ENCODE measurements at places on chromosomes 13 and 19. TPM values are rescaled to one million over a fixed set of nuclear protein-coding genes. Genes with fewer than 3 reads are reported as not detected.

ZNF439 gene
- polyA plus RNA-seq: 2.1 TPM

CEACAM4 gene
- not detected for polyA plus RNA-seq

DNA sequence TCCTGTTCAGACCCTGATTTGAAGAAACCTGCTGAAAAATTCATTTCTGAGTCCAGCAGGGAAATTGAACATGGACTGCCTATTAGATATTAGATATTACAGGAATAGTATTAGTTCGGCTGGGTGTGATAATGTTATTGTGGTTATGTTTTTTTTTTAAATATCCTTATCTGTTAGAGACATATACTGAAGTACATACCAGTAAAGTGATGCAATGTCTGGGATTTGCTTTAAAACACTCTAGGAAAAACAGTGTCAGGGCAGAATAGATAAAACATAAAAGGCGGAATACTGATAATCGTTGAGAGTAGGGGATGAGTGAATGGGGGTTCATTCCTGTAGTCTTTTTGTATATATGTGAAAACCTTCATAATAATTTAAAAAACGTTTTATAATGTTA, 28.7 kb upstream of the AMER2 start:
- H3K4me1 ChIP-seq: no peaks in the 10 kb centered on the region
- H3K27me3 ChIP-seq: peaks cover 48% of the 10 kb centered on the region
- H3K27ac ChIP-seq: no peak overlapping the region
- no peak overlapping the region for H3K4me3 ChIP-seq

DNA sequence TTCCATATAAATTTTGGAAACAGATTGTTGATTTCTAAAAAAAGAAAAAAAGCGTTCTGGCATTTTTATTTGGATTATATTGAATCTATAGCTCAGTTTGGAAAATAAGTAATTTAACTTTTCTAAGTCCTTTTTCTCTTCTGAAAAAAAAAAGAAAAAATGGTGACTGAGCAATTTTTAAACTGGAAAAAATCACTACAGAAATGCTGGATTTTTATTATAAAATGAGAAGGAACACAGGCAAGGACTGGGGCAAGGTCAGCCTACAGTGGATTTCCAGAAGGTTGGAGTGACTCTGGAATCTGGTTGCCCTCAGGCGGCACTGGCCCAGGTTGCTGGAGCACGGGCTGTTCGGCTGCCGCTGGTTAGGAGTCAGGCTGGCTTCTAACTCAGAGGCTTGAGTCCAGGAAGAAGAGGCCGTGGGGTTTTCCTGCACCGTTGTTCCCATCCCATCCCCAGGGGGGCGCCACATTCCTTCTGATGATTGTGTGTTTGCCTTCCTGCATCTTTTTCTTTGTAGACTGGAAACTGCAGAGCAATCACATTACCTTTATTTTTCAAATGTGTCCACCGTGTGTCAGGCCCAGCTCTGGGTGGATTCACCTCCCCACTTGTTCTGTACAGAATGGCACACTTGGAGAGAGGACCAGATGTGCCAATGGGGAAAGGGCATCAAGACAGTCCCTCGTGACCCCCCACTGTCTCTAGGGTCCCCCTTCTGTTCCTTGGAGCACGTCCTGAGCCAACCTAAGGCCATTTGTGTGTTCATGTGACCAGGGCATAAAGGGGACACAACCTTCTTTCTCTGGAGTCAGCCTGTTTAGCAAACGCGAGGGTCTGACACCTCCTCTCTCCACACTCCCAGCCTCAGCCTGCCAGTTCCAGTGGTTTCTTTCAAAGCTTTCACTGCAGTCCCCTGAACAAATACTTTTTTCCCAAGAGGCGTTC, 44.5 kb upstream of the GTF3A start:
- no peak overlapping the region for H3K27ac ChIP-seq
- H3K27me3 ChIP-seq: peaks cover 56% of the 10 kb centered on the region
- no peaks in the 10 kb centered on the region for H3K36me3 ChIP-seq
- H3K4me1 ChIP-seq: no peaks in the 10 kb centered on the region

PROSER3 gene
- polyA plus RNA-seq: 12.3 TPM

POU2F2 gene
- polyA plus RNA-seq: 0.49 TPM

GRCh38 chr19:49056101-49056901, 1.2 kb downstream of the CGB7 start:
- no peaks in the 10 kb centered on the region for H3K27me3 ChIP-seq
- H3K4me3 ChIP-seq: peak overlapping the region; percentile 55
- DNase-seq: peak; percentile 91
- H3K4me1 ChIP-seq: peaks cover 15% of the 10 kb centered on the region

NEK5 gene
- polyA plus RNA-seq: 0.13 TPM

LHB gene
- 0.23 TPM for polyA plus RNA-seq

DNA sequence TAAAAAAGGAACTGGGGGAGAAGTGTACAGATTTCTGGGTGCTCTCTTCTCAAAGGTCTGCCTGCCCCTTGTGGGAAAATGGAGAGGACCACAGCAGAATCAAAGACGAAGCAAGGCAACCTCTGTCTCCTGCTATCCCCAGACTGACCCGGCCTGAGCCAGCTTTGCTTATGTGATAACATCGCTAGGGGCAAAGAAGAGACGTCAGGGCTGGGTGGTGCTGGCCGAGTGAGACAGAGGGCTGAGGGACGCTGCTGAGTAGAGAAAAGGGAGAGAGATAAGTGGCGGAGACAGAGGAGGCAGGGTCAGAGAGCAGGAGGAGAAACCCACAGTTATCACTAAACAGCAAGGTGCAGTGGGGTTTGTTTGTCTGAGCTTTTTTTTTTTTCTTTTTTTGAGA, 4.6 kb upstream of the MUC16 start:
- H3K36me3 ChIP-seq: no peaks in the 10 kb centered on the region
- H3K4me3 ChIP-seq: no peak overlapping the region
- no peak for DNase-seq
- no peak overlapping the region for H3K27ac ChIP-seq
- no peaks in the 10 kb centered on the region for H3K4me1 ChIP-seq
- H3K27me3 ChIP-seq: peaks cover 32% of the 10 kb centered on the region

- DNase-seq: no peak
- H3K36me3 ChIP-seq: no peaks in the 10 kb centered on the region
- H3K27me3 ChIP-seq: no peaks in the 10 kb centered on the region
- no peak overlapping the region for H3K4me3 ChIP-seq
- no peak overlapping the region for H3K27ac ChIP-seq
- H3K4me1 ChIP-seq: no peaks in the 10 kb centered on the region
Measured at GRCh38 chr13:22596171-22596863, 584.5 kb upstream of the SGCG start.

- DNase-seq: no peak
- no peaks in the 10 kb centered on the region for H3K36me3 ChIP-seq
- H3K27me3 ChIP-seq: no peaks in the 10 kb centered on the region
- peak overlapping the region; percentile 34 for H3K27ac ChIP-seq
- no peaks in the 10 kb centered on the region for H3K4me1 ChIP-seq
Measured at GRCh38 chr13:37187105-37187504, 81.6 kb upstream of the CSNK1A1L start.

CYP4F11 gene
- 0.23 TPM for polyA plus RNA-seq

IGFL3 gene
- not detected for polyA plus RNA-seq

GRCh38 chr19:33440241-33440640, 66.7 kb downstream of the CEBPG start:
- H3K4me1 ChIP-seq: peaks cover 41% of the 10 kb centered on the region
- H3K4me3 ChIP-seq: no peak overlapping the region
- H3K36me3 ChIP-seq: no peaks in the 10 kb centered on the region
- no peaks in the 10 kb centered on the region for H3K27me3 ChIP-seq

DNA sequence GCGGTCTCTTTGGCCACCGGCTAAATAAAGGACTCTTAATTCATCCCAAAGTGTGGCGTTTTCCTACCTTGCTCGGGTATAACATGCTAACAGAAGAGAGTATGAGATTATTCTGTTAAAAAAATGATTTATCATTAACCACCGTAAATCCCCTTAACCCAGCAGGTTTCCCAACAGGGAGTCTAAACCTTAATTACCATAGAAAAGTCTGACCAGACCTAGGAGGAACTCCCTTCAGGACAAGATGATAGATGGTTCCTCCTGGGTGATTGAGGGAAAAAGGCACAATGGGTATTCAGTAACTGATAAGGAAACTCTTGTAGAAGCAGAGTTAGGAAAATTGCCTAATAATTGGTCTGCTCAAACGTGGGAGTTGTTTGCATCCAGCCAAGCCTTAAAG, 193.7 kb downstream of the ZNF737 start:
- no peak overlapping the region for H3K4me3 ChIP-seq
- H3K4me1 ChIP-seq: no peaks in the 10 kb centered on the region
- DNase-seq: no peak
- H3K27me3 ChIP-seq: no peaks in the 10 kb centered on the region
- H3K27ac ChIP-seq: no peak overlapping the region

DNA sequence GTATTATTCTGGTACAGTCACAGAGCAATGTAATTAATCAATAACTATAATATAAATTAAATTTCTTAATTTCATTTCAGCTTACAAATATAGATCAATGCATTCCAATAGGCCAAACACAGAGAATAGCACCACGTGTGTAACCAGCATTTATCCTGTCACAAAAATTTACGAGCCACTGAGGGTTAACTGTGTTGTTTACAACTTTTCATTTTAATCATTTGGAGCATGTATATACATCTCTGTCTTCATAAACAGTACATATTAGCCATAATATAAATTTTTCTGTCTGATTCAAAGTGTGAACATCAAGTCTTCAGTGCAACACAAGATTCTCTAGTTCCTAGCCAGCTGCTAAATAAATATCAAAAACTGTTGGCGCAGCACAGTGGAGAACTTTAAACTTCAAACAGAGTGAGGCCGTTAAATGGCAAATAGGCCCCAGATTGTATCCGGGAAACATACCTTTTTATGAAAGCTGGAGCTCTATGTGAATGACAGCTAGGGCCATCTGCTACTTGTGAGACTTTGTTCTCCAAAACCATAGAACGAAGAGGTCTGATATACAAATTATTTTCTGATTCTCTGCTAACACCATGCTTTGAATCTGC, 105.1 kb downstream of the TBC1D4 start:
- no peaks in the 10 kb centered on the region for H3K27me3 ChIP-seq
- H3K27ac ChIP-seq: no peak overlapping the region
- peaks cover 4% of the 10 kb centered on the region for H3K4me1 ChIP-seq

- H3K4me3 ChIP-seq: peak overlapping the region; percentile 81
- peaks cover 16% of the 10 kb centered on the region for H3K4me1 ChIP-seq
- peak overlapping the region; percentile 85 for H3K27ac ChIP-seq
- peak; percentile 86 for DNase-seq
- no peaks in the 10 kb centered on the region for H3K27me3 ChIP-seq
Measured at GRCh38 chr19:4064496-4065260, 2.0 kb downstream of the ZBTB7A start.

DNA sequence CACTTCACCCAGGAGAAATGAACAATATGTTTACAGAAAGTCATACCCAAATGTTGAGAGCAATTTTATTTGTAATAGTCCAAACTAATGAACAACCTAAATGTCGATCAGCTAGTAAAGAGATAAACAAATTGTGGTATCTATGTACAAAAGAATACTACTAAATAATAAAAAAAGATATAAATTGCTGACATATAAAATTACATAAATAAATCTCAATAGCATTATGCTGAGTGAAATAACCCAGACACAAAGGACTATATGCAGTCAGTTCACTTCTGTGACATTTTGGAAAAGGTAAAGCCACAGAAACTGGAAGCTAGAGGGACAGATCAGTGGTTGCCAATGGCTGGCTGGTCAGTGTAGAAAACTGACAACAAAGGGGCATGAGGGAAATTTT, 346.0 kb upstream of the PCDH20 start:
- H3K4me1 ChIP-seq: no peaks in the 10 kb centered on the region
- no peaks in the 10 kb centered on the region for H3K27me3 ChIP-seq
- no peak overlapping the region for H3K4me3 ChIP-seq
- DNase-seq: no peak

- no peaks in the 10 kb centered on the region for H3K27me3 ChIP-seq
- no peak overlapping the region for H3K27ac ChIP-seq
- no peak for DNase-seq
- H3K4me1 ChIP-seq: no peaks in the 10 kb centered on the region
- peaks cover 38% of the 10 kb centered on the region for H3K36me3 ChIP-seq
- H3K4me3 ChIP-seq: no peak overlapping the region
Measured at GRCh38 chr13:113981611-113982295, 7.9 kb upstream of the C13orf46 start.

GRCh38 chr13:44278166-44278565, 95.5 kb upstream of the SERP2 start:
- no peak overlapping the region for H3K27ac ChIP-seq
- H3K27me3 ChIP-seq: no peaks in the 10 kb centered on the region
- no peak for DNase-seq
- H3K4me1 ChIP-seq: no peaks in the 10 kb centered on the region
- no peaks in the 10 kb centered on the region for H3K36me3 ChIP-seq
- no peak overlapping the region for H3K4me3 ChIP-seq

LRP3 gene
- 7.5 TPM for polyA plus RNA-seq

- no peaks in the 10 kb centered on the region for H3K36me3 ChIP-seq
- no peak for DNase-seq
- peak overlapping the region; percentile 50 for H3K27ac ChIP-seq
- no peaks in the 10 kb centered on the region for H3K27me3 ChIP-seq
- H3K4me3 ChIP-seq: no peak overlapping the region
- no peaks in the 10 kb centered on the region for H3K4me1 ChIP-seq
Measured at GRCh38 chr19:7368456-7368855, 19.7 kb downstream of the ARHGEF18 start.

GNA15 gene
- polyA plus RNA-seq: 0.13 TPM

ZGLP1 gene
- 2.1 TPM for polyA plus RNA-seq

- H3K36me3 ChIP-seq: no peaks in the 10 kb centered on the region
- H3K4me3 ChIP-seq: no peak overlapping the region
- no peak overlapping the region for H3K27ac ChIP-seq
- H3K4me1 ChIP-seq: no peaks in the 10 kb centered on the region
Measured at GRCh38 chr19:10070730-10071446, 15.2 kb upstream of the SHFL start.

KIRREL2 gene
- 0.21 TPM for polyA plus RNA-seq

DNA sequence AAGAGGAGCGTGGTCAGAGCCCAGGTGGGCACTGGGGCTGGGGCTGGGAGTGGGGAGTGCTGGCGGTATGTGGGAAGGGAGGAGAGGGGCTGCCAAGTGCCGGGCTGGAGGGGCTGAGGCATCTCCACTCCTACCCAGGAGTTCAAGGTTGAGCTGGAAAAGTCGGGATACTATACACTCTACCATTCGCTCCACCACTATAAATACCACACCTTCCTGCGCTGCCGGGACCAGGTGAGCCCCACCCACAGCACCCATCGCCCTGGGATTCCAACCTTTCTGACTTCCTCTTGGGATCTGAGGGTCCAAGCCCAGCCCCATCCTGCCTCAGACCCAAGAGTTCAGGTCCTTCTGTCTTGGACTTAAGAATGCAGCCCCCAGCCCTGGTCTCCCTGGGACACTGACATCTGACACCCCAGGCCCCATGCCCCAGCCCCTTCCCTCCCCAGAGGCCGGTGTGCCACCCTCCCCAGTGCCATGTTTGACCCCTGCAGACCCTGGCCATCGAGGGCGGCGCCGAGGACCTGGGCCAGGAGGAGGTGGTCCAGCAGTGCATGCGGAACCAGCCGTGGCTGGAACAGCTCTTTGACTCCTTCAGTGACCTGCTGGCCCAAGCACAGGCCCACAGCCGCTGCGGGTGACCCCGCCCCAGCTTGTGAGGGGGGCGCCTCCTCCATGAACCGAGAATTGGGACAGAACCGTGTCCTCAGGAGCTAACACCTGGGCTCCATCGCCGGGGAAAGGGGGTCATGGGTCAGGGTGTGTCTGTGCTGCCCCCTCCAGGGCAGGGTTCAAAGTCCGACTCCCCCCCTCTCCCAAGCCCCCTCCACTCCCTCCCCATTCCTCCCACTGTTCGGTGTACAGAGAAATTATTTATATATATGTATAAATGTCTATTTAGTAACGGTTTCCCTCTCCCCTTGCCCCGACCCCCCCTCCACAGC, 14.7 kb downstream of the RRAS start:
- H3K36me3 ChIP-seq: peaks cover 15% of the 10 kb centered on the region
- H3K27me3 ChIP-seq: no peaks in the 10 kb centered on the region
- no peak overlapping the region for H3K27ac ChIP-seq
- no peak for DNase-seq
- no peak overlapping the region for H3K4me3 ChIP-seq
- H3K4me1 ChIP-seq: no peaks in the 10 kb centered on the region

Measured in SK-N-SH (cell line).